ENCODE measurements at places on chromosomes 13 and 19.
A peak's percentile ranks its signal among the peaks of the same experiment; 100 is the strongest.

DNA sequence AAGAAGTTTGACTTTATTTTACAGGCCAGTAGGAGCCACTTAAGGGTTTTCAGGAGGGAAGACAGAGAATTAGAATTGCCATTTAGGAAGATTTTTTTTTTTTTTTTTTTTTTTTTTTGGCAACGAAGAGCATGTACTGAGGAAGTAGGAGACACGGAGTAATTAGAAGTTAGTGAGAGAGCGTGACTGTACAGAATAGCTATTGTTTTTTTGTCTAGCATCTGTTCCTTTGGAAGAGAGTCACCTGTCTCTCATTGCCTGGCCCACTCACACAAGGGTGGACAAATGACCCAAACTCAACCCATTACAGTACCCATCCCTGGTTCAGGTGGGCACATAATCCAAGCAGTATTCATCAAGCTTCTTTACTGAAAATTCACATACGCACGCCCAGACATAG lies 166.7 kb downstream of the LACC1 start:
- DNase-seq, result no peak

GRCh38 chr13:80361883-80362327 lies 21.0 kb upstream of the SPRY2 start:
- no peak for DNase-seq

DNA sequence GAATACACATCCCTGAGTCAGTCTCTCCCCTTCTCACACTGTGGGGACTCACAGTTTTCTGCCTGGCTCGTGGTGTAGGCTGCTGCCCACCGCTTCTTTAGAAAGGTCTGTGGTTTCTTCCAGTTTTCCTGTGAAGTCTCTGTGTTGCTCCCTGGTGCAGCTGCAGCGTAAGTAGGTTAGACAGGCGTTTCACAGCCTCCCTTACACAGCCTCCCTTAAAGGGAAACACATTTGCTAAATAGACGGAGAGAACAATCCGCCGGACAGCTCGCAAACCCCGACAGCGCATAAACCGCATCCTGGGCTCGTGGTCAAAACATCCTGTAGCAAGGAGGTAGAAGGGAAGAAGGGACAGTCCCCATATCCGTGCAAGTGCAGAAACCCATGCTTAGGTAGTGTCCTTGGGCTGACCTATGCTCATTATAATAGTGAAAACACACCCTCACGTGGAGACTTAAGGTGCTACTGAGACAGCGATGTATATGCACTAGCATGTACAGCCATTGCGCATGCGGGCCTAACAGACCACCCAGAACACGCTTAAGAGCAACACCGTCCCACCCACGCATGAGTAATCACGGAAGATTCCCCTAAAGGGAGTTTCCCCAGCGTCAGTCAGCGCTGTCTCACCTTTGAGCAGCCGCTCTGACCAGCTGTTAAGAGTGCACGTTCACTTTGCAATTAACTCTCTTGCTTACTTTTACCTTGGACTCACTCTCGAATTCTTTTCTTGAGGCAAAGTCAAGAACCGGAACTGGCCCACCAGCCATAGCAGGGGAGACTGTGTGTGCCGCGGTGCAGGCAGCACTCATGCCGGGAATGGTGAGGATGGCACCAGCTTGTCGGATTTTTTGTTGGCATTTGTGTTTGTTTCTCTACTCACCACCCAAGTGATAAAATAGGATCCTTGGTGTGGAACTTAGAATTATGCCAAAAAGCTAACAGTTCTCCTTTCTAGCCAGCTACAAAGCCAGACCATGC lies 16.6 kb downstream of the SIGLEC8 start:
- DNase-seq, result peak; percentile 60

DNA sequence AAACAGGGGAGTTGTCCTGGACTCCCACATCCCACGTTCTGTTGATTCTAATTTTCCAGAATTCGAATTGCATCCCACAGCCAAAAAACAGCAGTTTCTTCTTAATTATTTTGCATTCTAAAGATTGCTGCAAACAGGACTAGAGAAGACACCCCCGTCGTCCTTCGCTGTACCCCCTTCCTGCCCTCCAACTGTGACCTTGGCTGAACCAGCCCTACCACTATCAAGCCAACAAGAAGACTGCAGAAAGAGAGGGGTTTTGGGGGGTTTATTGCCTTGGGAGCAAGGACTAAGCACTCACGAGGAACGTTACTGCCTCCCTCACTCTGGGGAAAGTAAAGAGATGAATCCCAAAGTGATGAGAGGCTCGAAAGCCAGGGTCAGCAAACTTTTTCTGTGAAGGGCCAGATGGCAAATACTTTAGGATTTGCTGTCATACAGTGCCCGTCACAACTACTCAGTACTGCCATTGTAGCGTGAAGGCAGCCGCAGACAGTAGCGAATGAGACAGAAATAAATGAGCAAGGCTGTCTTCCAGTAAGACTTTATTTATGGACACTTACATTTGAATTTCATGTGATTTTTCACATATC lies 32.5 kb upstream of the KATNAL1 start:
- no peak for DNase-seq

GRCh38 chr13:113936166-113936965 lies 37.5 kb downstream of the C13orf46 start:
- no peak for DNase-seq

GRCh38 chr13:98976941-98977340 lies 923 bp downstream of the DOCK9 start:
- no peak for DNase-seq

DNA sequence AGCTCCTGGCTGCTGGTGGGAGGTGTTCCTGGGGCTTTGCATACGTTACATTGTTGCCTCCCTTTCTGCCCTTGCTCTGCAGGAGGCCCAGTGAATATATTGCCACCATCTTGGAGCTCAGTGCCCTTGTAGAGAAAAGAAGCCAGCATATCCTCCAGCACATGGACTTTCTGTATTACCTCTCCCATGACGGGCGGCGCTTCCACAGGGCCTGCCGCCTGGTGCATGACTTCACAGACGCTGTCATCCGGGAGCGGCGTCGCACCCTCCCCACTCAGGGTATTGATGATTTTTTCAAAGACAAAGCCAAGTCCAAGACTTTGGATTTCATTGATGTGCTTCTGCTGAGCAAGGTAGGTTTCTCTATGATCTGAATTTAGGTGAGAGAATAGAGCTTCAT lies 10.5 kb downstream of the CYP4F12 start:
- DNase-seq, result no peak

GRCh38 chr13:24264976-24265375 lies 44.4 kb upstream of the C1QTNF9 start:
- DNase-seq, result no peak

DNA sequence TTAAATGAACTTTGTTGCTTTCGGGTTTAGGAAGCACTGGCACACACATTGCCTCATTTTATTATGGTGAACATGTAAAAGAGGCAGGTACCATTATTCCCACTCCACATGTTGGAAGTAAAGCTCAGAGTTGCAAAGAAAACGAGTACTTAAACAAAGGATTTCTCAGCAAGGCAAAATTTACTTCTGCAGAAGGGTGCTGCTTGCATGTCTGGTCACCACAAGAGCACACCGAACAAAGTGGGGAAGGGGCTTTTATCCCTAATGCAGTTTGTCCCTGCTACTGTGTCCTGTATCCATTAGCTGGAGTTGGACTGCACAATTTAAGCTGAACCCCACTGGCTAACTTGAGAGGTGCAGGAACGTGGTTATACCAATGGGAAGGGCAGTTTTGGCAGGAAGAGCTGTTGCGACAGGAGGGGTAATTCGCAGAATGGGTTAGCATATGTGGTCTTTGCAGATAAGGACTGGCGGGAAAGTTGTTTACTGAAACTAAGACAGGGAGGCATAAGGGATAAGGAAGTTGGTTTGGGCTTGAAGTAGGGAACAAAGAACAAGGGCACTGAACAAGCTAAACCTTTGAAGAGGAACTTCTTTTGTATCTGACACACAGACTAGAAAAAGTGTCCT lies 545.5 kb downstream of the UQCRFS1 start:
- DNase-seq, result no peak

DNA sequence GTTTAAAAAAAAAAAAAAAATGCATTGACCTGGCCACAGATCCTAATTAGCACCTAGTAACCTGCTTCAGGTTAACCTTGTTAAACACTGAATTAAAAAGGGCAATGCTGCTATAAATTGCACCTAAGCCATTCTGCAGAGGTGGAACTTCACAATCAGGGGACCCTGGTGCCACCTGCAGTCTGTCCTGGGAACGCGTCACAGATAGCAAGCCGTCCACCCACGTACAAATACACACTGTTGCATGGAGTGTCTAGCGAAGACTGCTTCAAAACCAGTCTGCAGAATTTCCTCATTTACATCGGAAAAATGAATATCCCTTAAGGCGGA lies 169.3 kb downstream of the COL4A1 start:
- DNase-seq, result no peak

GRCh38 chr19:16327911-16328823 lies 3.5 kb downstream of the KLF2 start:
- peak; percentile 98 for DNase-seq

GRCh38 chr19:54168174-54168917 lies 4.6 kb downstream of the TMC4 start:
- DNase-seq, result peak; percentile 96

DNA sequence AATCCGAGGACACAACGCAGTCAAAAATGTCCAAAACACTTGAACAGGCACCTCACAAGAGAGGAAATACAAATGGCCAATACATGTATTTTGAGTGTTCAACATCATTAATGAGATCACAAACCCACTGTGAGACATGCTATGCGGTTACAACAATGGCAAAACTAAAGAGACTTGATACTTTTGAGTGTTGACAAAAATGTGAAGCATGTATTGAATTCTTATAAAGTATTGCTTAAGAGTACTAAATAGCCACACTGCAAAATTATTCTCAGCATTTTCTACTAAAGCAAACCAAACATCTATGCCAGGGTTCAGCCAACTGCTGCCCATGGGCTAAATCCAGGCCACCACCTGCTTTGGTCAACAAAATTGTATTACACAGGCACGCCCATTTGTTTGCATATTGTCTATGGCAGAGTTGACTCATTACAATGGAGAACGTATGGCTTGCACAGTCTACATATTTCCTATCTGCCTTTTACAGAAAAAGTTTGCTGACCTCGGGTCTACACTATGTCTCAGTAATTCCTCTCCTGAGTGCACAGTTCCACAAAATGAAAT lies 135.3 kb downstream of the B3GLCT start:
- no peak for DNase-seq

GRCh38 chr13:93959796-93960533 lies 519.5 kb downstream of the DCT start:
- DNase-seq, result no peak
